A549 treated with AZD2906 at 1 μM for 4 hours (cell line): ENCODE measurements at places on chromosomes 7 and 10. TPM values are rescaled to one million over a fixed set of nuclear protein-coding genes. Genes with fewer than 3 reads are reported as not detected.

Gene PTPN12
- total RNA-seq: 60.3 to 98.5 TPM (median 66.5 TPM) in 5 replicates

Gene OR13A1
- total RNA-seq: 0.06 TPM in 1 of 5 replicates, not detected in the others

Gene FGFBP3
- 2.1 to 2.7 TPM (median 2.6 TPM) in 5 replicates for total RNA-seq

Gene MMD2
- total RNA-seq: not detected in 5 replicates

Gene GPR15LG
- total RNA-seq: not detected in 5 replicates

Gene A1CF
- total RNA-seq: 0.03 to 0.13 TPM (median 0.05 TPM) in 5 replicates

Gene CTAGE6
- total RNA-seq: not detected in 5 replicates

Gene CXCL12
- 0.08 to 0.25 TPM (median 0.19 TPM) in 5 replicates for total RNA-seq

Gene CALD1
- 147 to 258 TPM (median 211 TPM) in 5 replicates for total RNA-seq

Gene VWC2
- total RNA-seq: not detected in 5 replicates

Gene LGI1
- total RNA-seq: not detected in 5 replicates
